A549 treated with AZD2906 at 1 μM for 4 hours (cell line): ENCODE measurements at places on chromosomes 2 and 18. TPM values are rescaled to one million over a fixed set of nuclear protein-coding genes. Genes with fewer than 3 reads are reported as not detected.

Gene NAT8
- total RNA-seq = not detected in 5 replicates

Gene CFC1
- 0.11 TPM in 1 of 5 replicates, not detected in the others for total RNA-seq

Gene PSMA8
- not detected in 5 replicates for total RNA-seq

Gene CHST9
- total RNA-seq = 0.01 to 0.02 TPM in 2 of 5 replicates, not detected in the others

Gene APLF
- total RNA-seq = 0.48 to 0.61 TPM (median 0.56 TPM) in 5 replicates

Gene TUBB8B
- not detected in 5 replicates for total RNA-seq

Gene LONRF2
- total RNA-seq = 1.7 to 2.4 TPM (median 2.0 TPM) in 5 replicates

Gene UGT1A10
- 0.03 to 0.14 TPM (median 0.08 TPM) in 4 of 5 replicates, not detected in the other for total RNA-seq

Gene FKBP7
- 7.3 to 12.1 TPM (median 10.2 TPM) in 5 replicates for total RNA-seq

Gene POTEI
- total RNA-seq = 0.01 TPM in 1 of 5 replicates, not detected in the others

Gene FHOD3
- 2.2 to 2.9 TPM (median 2.3 TPM) in 5 replicates for total RNA-seq

Gene EN1
- 0.63 to 0.99 TPM (median 0.92 TPM) in 5 replicates for total RNA-seq

Gene TSN
- 54.3 to 60.3 TPM (median 59.0 TPM) in 5 replicates for total RNA-seq

Gene LIMS4
- total RNA-seq = 0.50 to 0.89 TPM (median 0.62 TPM) in 5 replicates

Gene SNRNP200
- 109 to 121 TPM (median 113 TPM) in 5 replicates for total RNA-seq

Gene ERBB4
- 0.01 TPM in 1 of 5 replicates, not detected in the others for total RNA-seq

Gene SLC8A1
- total RNA-seq = 0.20 to 0.40 TPM (median 0.30 TPM) in 5 replicates

Gene RAB27B
- 11.0 to 16.7 TPM (median 13.1 TPM) in 5 replicates for total RNA-seq

Gene CREB1
- 17.3 to 25.3 TPM (median 24.1 TPM) in 5 replicates for total RNA-seq

Gene POMC
- total RNA-seq = 0.06 TPM in 1 of 5 replicates, not detected in the others

Gene STPG4
- total RNA-seq = 0.03 to 0.07 TPM in 2 of 5 replicates, not detected in the others

Gene DAW1
- total RNA-seq = 2.1 to 3.4 TPM (median 2.2 TPM) in 5 replicates

Gene MC5R
- total RNA-seq = 0.03 to 0.06 TPM (median 0.05 TPM) in 3 of 5 replicates, not detected in the others

Gene QPCT
- 20.8 to 25.2 TPM (median 23.4 TPM) in 5 replicates for total RNA-seq

Gene PNKD
- 58.2 to 76.9 TPM (median 74.2 TPM) in 5 replicates for total RNA-seq

Gene ASAP2
- 37.8 to 48.5 TPM (median 48.2 TPM) in 5 replicates for total RNA-seq

Gene FIGLA
- not detected in 5 replicates for total RNA-seq

Gene ASB18
- total RNA-seq = not detected in 5 replicates

Gene CD8A
- 0.18 to 0.55 TPM (median 0.24 TPM) in 5 replicates for total RNA-seq

Gene SP100
- total RNA-seq = 26.2 to 31.4 TPM (median 27.1 TPM) in 5 replicates

Gene SKOR2
- not detected in 5 replicates for total RNA-seq

Gene RNASEH1
- 46.0 to 61.0 TPM (median 47.7 TPM) in 5 replicates for total RNA-seq

Gene CPLX4
- not detected in 5 replicates for total RNA-seq
